ENCODE measurements at places on chromosomes 3 and 15.

GRCh38 chr3:101913168-101913567 is 63.9 kb downstream of the NFKBIZ start:
- DNase-seq, result no peak

DNA sequence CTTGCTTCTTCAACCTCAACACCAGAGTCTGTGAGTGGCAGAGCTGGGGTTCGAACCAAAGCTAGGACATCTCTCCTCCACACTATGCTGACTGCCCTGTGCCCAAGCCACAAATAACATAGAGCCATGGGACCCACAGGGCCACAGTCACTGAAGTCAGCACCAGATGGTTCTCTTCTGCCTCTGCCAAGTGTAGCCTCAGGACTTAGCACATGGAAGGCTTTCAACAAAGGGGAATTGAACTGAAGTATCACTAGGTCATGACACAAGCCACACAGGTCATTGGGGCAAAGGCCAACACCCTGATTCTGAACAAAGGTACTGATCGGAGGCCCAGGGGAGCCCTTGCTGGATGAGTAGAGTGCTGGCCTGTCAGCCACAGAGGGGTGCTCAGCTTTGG is 83.6 kb downstream of the BDH1 start:
- no peak for DNase-seq

- peak; percentile 22 for DNase-seq
These were observed 26.8 kb downstream of the STARD5 start for GRCh38 chr15:81297147-81297572.

DNA sequence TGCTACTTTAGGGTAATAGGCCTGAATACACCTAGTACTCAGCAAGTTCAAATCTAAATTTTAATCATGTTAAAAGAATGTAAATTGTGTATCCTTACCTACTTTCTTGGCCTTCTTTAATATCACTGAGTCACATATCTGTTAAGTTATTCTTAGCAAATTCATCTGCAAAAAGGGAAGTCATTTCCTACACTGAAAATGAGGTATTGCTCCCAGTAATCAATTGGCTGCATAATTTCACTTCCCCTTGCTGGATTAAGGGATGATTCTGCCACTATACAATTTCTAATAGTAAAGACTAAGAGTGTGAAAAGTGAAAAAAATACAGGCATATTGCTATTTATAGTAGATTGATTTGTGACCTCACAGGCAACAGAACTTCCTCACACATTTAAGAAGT is 47.8 kb downstream of the CCDC54 start:
- no peak for DNase-seq

DNA sequence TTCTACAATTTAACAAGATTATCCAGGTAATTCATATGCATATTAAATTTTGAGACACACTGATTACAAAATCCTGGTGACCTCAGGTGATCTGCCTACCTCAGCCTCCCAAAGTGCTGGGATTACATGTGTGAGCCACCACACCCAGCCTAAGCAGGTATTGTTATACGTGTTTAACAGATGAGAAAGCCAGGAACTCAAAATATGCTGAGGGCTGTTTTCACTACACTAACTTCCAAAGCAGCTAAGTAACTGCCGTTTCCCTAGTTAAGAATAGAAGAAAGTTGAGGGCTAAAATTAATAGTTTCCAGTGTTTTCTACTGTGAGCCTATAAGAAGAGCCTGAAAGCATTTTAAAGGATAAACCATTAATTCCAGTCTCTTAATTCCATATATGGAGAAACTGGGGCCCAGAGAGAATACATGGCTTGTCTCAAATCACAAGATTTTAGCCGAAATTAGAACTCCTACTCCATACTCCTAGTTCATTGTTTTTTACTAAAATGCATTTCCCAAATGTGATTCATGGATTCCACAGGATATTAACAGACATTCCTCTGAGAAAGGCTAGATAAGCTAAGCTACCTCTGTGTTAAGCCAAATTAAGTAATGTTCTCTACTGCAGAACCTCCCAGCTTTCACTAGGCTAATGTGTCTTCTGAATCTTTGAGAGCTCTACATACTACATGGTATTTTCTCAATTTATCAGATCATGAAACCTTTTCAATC is 17.0 kb upstream of the AVEN start:
- DNase-seq, result peak; percentile 48

DNA sequence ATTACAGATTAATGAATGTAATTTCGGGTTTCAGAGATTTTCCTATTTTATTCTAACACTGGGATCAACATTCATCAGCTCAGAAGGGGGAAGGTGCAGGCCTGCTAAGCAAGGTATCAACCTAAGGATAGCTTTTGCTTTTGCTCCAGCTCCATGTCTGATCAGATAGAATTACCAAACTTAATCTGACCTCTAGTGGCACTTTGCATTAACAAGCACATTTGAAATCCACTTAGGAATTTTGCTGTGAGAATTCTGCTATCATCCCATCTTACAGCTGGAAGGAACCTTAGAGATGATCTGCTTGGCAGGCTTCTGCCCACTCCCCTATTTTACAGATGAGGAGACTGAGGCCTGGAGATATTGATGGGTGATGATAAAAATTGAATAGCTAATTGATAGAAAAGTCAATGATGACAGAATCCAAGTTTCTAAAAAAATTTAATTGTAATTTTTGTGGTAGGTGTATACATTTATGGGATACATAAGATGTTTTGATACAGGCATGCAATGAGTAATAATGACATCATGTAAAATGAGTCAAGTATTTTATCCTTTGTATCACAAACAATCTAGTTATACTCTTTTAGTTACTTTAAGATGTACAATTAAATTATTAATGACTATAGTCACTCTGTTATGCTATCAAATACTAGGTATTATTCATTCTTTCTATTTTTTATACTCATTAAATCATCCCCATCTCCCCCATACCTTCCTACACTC is 209.2 kb upstream of the ZPLD1 start:
- DNase-seq, result peak; percentile 36

DNA sequence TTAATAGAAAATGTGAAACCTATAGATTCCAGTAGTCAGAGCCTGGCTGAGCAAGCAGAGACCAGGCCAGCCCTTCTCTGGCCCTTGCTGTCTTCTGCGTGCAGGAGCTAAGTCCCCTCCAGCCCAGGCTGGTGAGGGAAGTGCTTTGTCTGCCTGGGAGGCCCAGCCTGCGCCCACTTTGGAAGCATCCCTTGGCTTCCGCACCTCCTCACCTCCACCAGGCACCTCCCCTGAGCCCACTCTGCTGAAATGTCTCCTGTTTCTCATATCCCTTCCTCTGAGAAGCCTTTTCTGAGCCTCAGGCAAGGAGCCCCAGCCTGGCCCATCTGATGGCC is 45.3 kb downstream of the ALDH1L1 start:
- DNase-seq, result no peak

GRCh38 chr3:14512281-14512941 is 27.7 kb downstream of the GRIP2 start:
- DNase-seq, result no peak

DNA sequence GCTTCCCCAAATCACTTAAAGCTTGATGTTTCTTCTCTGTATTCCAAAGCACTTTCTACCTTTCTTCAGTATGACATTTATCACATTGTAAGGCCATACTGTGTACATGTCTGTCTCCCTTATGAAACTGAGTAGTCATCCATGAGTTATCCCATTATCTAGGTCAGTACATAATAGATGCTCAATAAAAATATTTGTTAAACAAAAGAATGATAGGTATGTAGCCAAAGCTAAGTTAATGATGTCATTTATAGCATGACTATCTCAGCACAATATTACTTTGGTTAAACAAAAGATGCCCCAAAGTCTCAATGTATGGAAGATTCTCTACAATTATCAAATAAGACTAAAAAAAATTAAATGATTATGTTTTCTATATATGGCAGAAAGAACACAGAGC is 3.1 kb upstream of the TMCO5A start:
- DNase-seq, result no peak

GRCh38 chr15:33834892-33835743 is 133.2 kb upstream of the CHRM5 start:
- DNase-seq, result no peak

DNA sequence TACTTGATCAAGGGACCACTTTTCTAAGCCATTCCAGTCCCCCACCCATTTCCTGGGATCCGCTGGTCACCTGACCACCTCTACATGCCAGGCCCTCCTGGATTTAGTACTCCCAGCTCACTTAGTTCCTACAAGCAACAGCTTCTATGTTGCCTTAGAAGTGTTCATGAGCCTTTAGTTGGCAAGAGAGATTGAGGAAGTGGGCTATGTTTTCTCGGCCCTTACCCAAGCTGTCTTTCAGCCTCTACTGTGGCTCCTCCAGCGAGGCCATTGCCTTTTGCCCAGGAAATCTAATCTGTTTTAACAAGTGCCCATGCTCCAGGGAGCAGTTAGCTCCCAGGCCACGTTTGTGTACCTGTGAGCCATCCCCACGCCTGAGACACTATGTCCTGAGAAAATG is 4.5 kb upstream of the PRKAR2A start:
- no peak for DNase-seq

GRCh38 chr3:42668793-42669217 is 15.3 kb downstream of the ZBTB47 start:
- no peak for DNase-seq
